ENCODE measurements at places on chromosomes 4 and X.

DNA sequence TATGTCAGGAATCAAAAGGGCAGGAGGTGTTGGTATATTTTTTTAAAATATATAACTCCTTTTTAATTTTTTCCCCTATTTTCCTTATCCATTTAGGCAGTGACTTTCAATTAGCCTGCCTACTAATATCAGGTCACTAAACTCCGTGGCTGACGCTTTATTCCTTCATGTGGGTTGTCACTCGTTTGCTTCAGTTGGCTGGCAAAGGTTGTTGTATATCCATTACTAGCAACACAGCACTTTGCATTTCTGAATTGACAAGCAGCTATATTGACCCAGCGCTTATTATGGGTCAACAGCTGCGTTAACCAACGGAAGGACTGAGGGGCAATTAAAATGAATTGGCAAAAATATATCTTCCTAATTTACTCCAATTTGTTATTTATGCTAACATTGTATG lies 87.7 kb downstream of the ARX start:
- no peak for DNase-seq
- no peaks in the 10 kb centered on the region for H3K36me3 ChIP-seq
- no peak overlapping the region for H3K27ac ChIP-seq
- H3K4me3 ChIP-seq, result no peak overlapping the region
- H3K4me1 ChIP-seq, result no peaks in the 10 kb centered on the region
- no peaks in the 10 kb centered on the region for H3K27me3 ChIP-seq

DNA sequence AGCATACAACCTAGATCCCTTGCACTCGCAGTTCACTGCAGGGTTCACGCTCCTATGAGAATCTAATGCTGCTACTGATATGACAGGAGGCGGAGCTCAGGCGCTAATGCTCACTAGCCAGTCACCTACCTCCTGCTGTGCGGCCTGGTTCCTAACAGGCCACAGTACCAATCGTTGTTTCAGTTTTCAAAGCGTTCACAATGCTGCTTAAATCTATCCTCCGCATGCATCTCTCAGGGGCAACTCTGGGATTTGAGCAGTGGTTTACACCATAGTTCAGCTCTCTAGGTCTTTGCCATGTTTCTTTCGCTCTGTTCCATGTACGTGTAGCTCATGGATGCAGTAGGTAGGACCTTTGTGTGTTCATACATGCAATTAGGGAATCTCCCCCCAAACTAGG lies 47.2 kb downstream of the CLOCK start:
- H3K27ac ChIP-seq, result no peak overlapping the region
- H3K4me1 ChIP-seq, result no peaks in the 10 kb centered on the region
- DNase-seq, result no peak
- no peaks in the 10 kb centered on the region for H3K27me3 ChIP-seq
- peaks cover 3% of the 10 kb centered on the region for H3K36me3 ChIP-seq

DNA sequence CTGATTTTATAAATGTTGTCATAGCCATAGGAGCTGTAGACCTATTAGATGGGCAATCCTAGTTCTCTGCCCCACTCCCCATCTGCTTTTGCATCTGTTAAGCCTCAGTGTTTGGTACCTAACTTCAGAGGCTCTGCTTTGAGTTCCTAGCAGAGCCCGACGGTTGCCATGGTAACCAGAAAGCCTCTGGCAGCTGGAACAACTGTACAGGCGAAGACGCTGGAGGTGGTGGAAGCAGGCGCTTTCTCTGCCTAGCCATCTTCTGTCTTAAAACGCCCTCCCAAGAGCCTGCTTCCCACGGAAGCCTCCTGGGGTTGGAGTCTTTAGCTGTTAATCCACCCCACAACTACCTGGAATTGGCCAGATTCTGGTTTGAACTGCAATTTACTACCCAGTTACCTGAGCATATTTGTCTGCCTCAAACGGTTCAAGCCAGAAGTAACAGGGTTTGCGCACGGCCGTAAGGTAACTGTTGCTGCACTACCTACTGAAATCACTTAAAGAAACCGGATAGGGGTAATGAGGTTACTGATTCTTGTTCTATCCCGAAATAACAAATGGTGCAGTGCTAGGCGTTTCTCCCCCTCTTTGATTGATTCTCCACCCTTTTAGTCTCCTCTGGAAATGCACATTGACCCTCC lies 1.0 kb upstream of the GABRG1 start:
- DNase-seq, result no peak
- H3K4me3 ChIP-seq, result no peak overlapping the region
- no peaks in the 10 kb centered on the region for H3K4me1 ChIP-seq
- no peak overlapping the region for H3K27ac ChIP-seq
- H3K27me3 ChIP-seq, result no peaks in the 10 kb centered on the region

GRCh38 chr4:71832049-71832448 lies 48.2 kb upstream of the GC start:
- H3K27ac ChIP-seq, result no peak overlapping the region
- no peak for DNase-seq
- no peaks in the 10 kb centered on the region for H3K4me1 ChIP-seq
- H3K4me3 ChIP-seq, result no peak overlapping the region

DNA sequence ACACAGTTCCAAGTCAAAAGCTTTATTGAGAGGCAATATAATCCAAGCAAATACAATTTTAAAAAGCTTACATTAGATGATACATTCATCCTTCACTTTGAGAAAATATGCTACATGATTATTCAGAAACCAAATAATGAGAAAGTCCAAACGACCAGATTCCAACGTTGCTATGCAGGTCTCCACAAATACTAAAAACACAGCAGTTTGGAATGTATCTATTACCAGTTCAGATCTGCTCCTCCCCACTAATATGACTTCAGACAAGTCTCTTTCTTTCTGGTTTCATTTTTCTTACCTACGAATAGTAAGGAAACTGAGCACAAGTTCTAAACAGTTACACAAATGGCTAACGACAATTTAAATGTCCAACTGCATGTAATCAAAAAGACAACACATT lies 9.5 kb downstream of the NAF1 start:
- H3K4me1 ChIP-seq, result no peaks in the 10 kb centered on the region
- H3K27ac ChIP-seq, result no peak overlapping the region
- H3K4me3 ChIP-seq, result no peak overlapping the region
- H3K27me3 ChIP-seq, result no peaks in the 10 kb centered on the region
- H3K36me3 ChIP-seq, result peaks cover 4% of the 10 kb centered on the region

DNA sequence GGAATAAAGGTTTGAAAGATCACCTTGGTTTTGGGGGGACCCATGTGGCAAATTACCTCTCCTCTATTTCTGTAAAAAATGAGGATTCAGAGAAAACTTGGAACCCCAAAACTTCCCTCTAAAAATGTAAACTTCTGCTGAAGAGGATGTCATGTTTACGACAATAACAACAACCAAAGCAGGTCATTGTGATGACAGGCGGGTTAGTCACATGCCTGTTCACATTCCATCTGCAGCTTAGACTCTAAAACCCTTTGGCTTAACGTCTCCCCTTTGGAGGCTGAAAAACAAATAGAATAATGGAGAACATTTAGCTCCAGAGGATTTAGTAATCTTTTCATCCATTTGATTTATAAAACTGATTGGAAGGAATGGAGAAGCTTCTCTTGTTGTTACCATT lies 75.0 kb upstream of the FAM9C start:
- H3K4me3 ChIP-seq, result no peak overlapping the region
- no peaks in the 10 kb centered on the region for H3K36me3 ChIP-seq
- H3K27me3 ChIP-seq, result no peaks in the 10 kb centered on the region
- H3K4me1 ChIP-seq, result peaks cover 5% of the 10 kb centered on the region
- no peak overlapping the region for H3K27ac ChIP-seq
- no peak for DNase-seq

GRCh38 chr4:3290889-3291321 lies 1.9 kb upstream of the RGS12 start:
- DNase-seq, result no peak
- peaks cover 12% of the 10 kb centered on the region for H3K4me1 ChIP-seq
- H3K27me3 ChIP-seq, result no peaks in the 10 kb centered on the region
- H3K27ac ChIP-seq, result no peak overlapping the region
- H3K4me3 ChIP-seq, result no peak overlapping the region

- H3K27me3 ChIP-seq, result no peaks in the 10 kb centered on the region
- H3K4me1 ChIP-seq, result no peaks in the 10 kb centered on the region
- DNase-seq, result no peak
- H3K4me3 ChIP-seq, result no peak overlapping the region
- no peak overlapping the region for H3K27ac ChIP-seq
Observed at GRCh38 chr4:185839194-185839712, 27.3 kb upstream of the SORBS2 start.

- H3K36me3 ChIP-seq, result no peaks in the 10 kb centered on the region
- DNase-seq, result no peak
- H3K4me1 ChIP-seq, result no peaks in the 10 kb centered on the region
Observed at GRCh38 chr4:124427095-124427767, 285.3 kb downstream of the ANKRD50 start.

GRCh38 chrX:107552930-107553329 lies 75.4 kb upstream of the PRPS1 start:
- H3K27ac ChIP-seq, result no peak overlapping the region
- no peak overlapping the region for H3K4me3 ChIP-seq
- no peaks in the 10 kb centered on the region for H3K36me3 ChIP-seq
- no peak for DNase-seq
- H3K4me1 ChIP-seq, result peaks cover 3% of the 10 kb centered on the region
- no peaks in the 10 kb centered on the region for H3K27me3 ChIP-seq

DNA sequence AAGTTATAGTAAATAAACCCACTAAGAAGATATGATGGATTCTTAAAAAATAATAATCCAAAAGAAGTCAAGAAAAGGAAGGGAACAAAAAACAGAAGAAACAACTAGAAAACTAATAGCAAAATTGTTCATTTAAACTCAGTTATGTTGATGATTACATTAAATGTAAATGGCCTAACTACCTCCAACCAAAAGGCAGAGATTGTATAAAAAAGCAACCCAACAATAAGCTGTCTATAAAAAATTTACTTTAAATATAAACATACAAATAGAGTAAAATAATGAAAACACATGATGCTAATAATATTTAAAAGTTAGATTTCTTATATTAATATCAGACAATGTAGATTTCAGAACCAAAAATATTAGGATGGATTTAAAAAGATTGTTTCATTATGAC lies 340.6 kb downstream of the CAMK2D start:
- H3K4me3 ChIP-seq, result no peak overlapping the region
- no peak for DNase-seq
- H3K4me1 ChIP-seq, result no peaks in the 10 kb centered on the region

DNA sequence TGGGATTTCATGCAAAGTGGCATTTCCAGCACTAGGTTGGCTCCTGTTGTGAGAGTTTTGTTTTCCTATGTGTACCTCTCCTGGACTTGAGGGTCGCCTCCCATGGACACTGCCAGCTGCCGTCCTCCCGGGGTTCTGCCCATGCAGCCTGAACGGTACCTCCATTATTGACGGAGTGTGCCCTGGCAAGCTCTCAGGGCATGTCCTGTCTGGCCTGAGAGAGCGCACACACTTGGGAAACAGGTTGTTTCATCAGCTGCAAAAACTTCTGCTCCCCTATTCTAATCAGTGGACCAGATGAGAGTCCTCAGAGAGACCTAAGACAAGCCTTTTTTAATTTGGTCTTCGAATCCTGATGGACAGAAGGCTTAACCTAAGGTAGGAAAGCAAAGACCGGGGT lies 56.6 kb upstream of the HOPX start:
- H3K36me3 ChIP-seq, result no peaks in the 10 kb centered on the region
- H3K27me3 ChIP-seq, result no peaks in the 10 kb centered on the region
- DNase-seq, result no peak
- H3K27ac ChIP-seq, result no peak overlapping the region
- no peak overlapping the region for H3K4me3 ChIP-seq

DNA sequence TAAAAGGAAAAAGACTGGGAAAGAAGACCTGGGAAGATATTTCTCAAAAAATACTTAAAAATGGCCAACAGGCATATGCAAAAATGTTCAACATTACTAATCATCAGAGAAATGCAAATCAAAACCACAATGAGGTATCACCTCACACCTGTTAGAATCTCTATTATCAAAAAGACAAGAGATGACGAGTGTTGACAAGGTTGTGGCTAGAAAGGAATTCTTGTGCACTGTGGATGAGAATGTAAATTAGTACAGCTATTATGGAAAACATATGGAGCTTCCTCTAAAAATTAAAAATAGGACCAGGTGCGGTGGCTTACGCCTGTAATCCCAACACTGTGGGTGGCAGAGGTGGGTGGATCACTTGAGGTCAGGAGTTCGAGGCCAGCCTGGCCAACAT lies 50.0 kb downstream of the C4orf46 start:
- H3K36me3 ChIP-seq, result no peaks in the 10 kb centered on the region
- no peak overlapping the region for H3K4me3 ChIP-seq
- H3K27ac ChIP-seq, result no peak overlapping the region
- DNase-seq, result no peak
- no peaks in the 10 kb centered on the region for H3K27me3 ChIP-seq
- no peaks in the 10 kb centered on the region for H3K4me1 ChIP-seq

DNA sequence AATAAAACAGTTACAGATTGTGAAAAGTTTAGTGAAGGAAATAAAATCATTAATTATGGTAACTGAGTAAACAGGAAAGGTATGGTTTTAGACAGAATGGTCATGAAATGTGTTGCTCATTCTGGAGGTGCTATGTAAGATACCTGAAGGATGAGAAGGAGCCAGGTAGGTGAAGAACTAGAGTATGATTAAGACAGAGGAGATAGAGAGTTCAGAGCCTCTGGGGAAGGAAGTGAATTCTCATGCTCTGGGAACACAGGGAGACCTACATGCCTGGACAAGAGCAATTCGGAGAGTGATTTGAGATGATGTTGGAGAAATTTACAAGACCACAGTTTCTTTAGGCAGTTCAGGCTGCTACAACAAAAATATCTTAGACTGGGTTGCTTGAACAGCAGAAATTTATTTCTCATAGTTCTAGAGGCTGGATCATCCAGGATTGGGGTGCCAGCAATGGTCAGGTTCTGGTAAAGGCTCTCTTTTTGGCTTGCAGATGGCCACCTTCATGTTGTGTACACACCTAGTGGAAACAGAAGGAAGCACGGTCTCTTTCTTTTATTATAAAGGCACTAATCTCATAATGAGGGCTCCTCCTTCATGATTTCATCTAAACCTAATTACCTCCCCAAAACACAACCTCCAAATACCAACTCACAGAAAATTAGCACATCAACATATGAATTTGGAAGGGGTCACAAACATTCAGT lies 1416.1 kb downstream of the PCDH7 start:
- H3K27ac ChIP-seq, result no peak overlapping the region
- H3K36me3 ChIP-seq, result no peaks in the 10 kb centered on the region
- DNase-seq, result no peak
- no peak overlapping the region for H3K4me3 ChIP-seq
- H3K4me1 ChIP-seq, result no peaks in the 10 kb centered on the region
- no peaks in the 10 kb centered on the region for H3K27me3 ChIP-seq

- DNase-seq, result no peak
- no peaks in the 10 kb centered on the region for H3K4me1 ChIP-seq
- no peaks in the 10 kb centered on the region for H3K27me3 ChIP-seq
- H3K36me3 ChIP-seq, result no peaks in the 10 kb centered on the region
- no peak overlapping the region for H3K4me3 ChIP-seq
Observed at GRCh38 chrX:30880058-30880457, 9.0 kb downstream of the TAB3 start.

DNA sequence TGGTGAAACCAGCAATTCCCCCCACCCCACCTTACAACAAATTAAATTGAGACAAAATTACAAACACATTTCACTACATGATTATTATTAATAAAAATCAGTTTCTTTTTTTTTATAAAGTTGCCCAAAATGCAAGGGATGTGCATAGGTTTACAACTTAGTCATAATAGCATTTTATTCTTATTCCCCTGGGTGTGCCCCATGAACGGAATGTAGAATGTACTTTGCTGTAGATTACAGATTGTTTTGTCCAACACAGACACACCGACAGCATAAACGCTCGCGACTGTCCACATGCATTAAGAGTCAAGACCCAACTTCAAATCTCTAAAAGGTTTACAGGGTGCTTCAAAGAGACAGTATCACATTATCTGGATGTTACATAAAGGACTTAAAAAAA lies 72.3 kb downstream of the NYX start:
- H3K4me1 ChIP-seq, result no peaks in the 10 kb centered on the region
- no peak overlapping the region for H3K27ac ChIP-seq
- H3K4me3 ChIP-seq, result no peak overlapping the region
- DNase-seq, result no peak
